ENCODE measurements at places on chromosomes 11 and 22.

DNA sequence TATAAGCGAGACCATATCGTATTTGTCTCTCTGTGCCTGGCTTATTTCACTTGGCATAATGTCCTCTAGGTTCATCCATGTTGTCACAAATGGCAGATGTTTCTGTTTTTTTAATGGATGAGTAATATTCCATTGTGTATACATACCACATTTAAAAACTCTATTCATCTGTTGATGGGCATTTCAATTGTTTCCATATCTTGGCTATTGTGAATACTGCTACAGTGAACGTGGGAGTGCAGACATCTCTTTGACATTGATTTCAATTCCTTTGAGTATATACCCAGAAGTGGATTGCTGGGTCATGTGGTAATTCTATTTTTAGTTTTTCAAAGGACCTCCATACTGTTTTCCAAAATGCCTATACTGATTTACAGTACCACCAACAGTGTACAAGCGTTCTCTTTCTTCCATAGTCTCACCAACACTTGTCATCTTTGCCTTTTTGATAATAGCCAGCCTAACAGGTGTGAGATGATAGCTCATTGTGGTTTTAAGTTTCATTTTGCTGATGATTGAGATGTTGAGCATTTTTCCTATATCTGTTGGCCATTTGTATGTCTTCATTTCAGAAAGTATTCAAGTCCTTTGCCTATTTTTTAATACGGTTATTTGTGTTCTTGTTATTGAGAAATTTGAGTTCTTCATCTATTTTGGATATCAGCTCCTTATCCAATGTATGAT, 194.7 kb upstream of the E2F8 start:
- no peak for DNase-seq

DNA sequence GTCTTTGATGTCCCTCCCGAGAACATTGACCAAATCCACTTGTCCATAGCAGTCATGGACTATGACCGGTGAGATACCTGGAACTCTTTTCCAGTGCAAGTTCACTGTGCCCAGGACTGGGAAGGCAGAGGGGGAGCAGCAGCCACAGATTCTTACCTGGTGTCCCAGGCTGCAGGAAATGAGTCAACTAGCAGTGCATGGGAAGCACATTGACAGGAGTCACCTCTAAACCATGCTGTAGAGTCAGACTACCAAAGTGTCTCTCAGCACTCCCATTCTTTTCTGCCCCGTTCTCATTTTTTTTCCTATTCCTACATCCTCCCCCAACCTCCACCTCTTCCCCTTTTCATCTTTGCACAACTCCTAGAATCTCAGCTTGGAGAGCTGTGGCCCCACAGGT, 67.2 kb upstream of the OLFML1 start:
- DNase-seq: no peak

DNA sequence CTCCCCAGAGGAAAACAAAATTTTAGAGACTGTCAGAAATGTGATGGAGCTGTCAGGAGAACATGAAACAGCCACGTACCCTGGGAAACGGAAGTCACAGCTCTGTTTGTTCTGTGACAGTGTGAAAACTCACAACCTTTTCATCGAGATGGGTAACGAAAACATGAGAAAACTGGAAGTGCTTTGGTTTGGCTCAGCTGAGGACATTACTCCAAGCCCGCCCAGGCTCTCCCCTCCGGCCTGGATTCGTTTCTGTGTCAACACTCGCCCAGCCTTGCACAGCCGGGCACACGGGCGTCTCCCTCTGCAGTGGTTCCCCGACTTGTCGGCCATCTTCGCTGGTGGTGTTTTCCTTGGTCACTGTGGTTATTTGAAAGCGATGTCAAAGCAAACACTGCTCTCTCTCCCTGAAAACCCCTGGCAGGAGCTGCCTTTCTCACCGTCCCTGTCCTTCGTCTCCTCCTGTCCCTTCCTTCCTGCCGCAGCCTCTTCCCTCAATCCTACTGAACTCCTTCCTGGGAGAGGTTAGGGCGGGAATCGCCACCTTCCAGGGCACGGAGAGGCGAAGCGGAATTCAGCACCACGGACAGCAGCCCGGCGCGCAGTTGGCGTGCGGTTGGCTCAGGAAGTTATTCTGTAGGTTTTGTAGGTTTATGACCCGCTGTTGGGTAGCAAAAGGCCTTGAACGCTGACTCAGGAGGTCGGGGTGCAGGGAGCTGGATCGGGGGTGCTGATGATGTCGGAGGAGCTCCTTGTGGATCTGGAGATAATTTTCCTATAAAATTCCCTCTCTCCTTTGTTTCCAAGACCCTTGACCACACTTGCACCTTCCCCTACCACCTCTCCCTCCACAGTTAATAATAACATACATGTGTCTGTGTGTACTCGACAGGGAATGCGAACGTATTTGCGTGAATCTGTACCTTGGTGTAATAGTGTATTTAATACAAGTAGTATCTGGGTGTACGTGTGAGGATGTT, 13.1 kb upstream of the RPS19BP1 start:
- DNase-seq: no peak

DNA sequence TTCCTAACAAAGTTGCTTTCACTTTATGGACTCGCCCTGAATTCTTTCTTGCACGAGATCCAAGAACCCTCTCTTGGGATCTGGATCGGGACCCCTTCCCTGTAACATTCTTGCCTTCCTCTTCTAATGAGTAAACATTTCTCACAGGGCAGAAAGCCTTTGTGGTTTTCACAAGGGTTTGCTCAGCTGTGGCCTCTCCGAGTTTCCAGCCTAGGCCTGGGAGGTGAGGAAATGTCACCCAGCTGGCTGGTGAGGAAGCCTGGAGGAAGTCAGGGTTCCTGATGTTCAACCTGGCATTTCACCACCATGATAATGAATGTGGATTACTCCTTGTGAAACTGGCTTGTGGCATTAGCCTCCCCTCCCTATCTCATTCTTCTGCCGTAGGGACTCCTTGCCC, 224.9 kb downstream of the DSCAML1 start:
- DNase-seq: no peak

GRCh38 chr11:12154871-12155668, 44.7 kb downstream of the MICAL2 start:
- DNase-seq: no peak

GRCh38 chr22:22787151-22787550, 100.5 kb upstream of the IGLL5 start:
- DNase-seq: no peak
